ENCODE measurements at places on chromosomes 7 and 10.

- DNase-seq: no peak
Observed at GRCh38 chr7:16710651-16711050, 42.9 kb upstream of the TSPAN13 start.

DNA sequence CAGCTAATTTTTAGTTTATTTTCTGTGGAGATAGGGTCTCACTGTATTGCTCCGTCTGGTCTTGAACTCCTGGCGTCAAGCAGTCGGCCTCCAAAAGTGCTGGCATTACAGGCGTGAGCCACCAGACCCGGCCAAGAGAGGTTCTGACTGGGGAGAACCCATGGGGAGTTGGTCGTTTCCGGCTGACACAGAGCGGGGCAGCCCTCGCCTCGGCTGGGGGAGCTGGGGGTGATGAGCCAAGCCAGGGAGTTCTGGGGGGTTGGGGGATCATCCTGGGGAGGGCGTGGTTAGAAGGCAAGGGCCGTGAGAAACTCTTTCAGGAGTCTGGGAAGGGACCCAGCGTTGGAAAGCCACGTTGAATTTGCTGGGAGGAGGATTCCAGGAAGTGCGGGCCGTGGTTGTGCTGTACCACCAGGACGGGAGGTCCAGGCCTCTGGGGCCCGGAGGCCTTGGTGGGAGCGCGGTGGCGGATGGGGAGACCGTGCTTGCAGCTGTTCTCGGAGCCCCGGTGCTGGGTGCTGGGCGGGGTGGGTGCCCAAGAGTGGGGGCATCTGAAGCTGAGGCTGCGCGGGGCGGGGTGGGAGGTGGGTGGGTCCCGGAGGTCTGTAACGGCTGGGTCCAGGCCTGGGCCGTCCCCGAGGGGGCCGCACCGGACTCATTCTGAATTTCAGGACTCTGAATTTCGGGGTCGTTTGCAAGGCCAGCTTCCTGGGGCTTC is 8.4 kb upstream of the ZNF853 start:
- no peak for DNase-seq

- no peak for DNase-seq
Observed at GRCh38 chr7:116679500-116679899, 7.5 kb downstream of the MET start.

DNA sequence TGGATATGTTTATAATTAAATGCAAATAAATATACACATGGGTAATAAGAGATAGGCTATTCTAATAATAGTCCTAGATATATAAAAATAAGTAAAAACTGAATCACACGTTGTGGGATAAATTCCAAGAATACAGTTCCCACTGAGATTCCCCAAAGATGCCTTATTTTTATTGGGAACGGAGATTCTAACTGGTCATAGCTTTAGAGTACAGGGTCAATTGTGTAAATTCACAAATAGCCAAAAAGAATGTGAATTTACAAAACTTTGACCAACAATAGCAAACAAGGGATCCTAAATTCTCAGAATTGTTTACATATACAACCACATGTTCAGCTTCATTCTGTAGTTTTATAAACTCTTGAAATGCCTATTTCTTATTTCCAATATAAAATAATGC is 65.0 kb downstream of the VSTM4 start:
- DNase-seq: peak; percentile 19

- DNase-seq: peak; percentile 64
Observed at GRCh38 chr7:133230591-133231194, 22.2 kb upstream of the EXOC4 start.

- DNase-seq: no peak
Observed at GRCh38 chr7:27123477-27124053, 7.0 kb downstream of the HOXA4 start.

- no peak for DNase-seq
Observed at GRCh38 chr10:122894261-122894944, 15.0 kb upstream of the FAM24B start.

Data from stomach (tissue), 19 donors.